ENCODE measurements at places on chromosomes 1 and 21. TPM values are rescaled to one million over a fixed set of nuclear protein-coding genes. Genes with fewer than 3 reads are reported as not detected.

DNA sequence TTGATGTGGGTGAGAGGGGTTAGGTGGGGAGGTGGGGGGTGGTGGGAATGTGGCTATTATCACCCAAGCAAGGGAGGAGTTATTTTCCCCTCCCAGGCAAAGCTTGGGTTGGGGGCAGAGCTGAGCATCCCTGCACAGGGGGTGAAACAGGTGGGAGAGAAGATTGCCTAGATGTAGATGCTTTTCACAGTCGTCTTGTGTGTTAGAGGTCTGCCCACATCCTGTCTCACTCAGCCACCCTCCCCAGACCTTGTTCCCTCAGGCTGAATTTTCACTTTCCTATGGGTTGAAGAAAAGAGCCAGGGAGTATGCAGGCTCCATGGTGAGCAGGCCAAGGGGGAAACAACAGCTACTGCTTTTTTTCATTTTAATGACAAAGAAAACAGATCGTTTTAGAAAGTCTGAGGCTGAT lies 223.5 kb downstream of the KIF26B start:
- no peaks in the 10 kb centered on the region for H3K36me3 ChIP-seq
- H3K27ac ChIP-seq: no peak overlapping the region
- no peaks in the 10 kb centered on the region for H3K27me3 ChIP-seq
- H3K4me1 ChIP-seq: no peaks in the 10 kb centered on the region
- no peak for DNase-seq
- H3K4me3 ChIP-seq: no peak overlapping the region

DNA sequence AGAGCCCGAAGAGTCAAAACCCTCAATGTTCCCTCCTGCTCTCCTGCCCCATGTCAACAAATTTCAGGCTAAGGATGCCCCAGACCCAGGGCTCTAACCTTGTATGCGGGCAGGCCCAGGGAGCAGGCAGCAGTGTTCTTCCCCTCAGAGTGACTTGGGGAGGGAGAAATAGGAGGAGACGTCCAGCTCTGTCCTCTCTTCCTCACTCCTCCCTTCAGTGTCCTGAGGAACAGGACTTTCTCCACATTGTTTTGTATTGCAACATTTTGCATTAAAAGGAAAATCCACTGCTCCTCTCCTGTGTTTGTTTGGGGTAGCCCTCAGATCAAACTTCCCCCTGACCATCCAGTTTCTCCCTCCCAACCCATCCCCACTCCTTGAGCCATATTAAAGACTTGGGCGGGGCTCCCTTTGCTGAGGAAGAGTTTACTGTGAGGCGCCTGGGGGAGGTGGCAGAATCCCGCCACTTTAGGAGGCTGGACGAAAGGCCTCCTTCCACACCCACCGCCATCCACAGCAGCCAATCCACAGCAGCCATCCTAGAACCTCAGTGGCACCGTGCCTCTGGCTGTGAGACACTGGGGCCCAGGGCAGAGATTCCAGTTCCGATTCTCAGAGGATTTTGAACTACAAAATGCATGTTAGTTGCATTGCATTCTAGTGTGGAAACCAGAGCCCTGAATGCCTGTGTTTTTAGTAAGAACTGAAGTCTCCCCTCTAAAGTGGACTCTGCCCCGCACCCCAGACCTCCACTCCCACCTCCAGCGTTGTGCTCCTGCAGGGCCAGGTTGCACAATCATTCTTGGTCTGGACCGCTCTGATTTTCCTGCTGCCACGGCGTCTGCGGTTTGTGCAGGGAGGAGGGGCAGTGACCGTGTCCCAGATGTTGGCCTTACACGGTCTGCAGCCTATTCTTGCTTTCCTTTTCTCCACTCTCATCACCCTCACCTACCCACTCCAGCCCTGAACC lies 3.0 kb downstream of the OLFML3 start:
- peaks cover 69% of the 10 kb centered on the region for H3K4me1 ChIP-seq
- peak overlapping the region; percentile 90 for H3K27ac ChIP-seq
- H3K36me3 ChIP-seq: no peaks in the 10 kb centered on the region
- peak; percentile 93 for DNase-seq

GRCh38 chr21:34886240-34887104 lies 162.6 kb downstream of the RUNX1 start:
- no peaks in the 10 kb centered on the region for H3K36me3 ChIP-seq
- H3K4me1 ChIP-seq: peaks cover 48% of the 10 kb centered on the region
- H3K27ac ChIP-seq: peak overlapping the region; percentile 62
- peak overlapping the region; percentile 79 for H3K4me3 ChIP-seq

GRCh38 chr1:229619002-229619401 lies 6.9 kb downstream of the TAF5L start:
- no peak overlapping the region for H3K27ac ChIP-seq
- no peaks in the 10 kb centered on the region for H3K27me3 ChIP-seq
- H3K36me3 ChIP-seq: peaks cover 3% of the 10 kb centered on the region

DNA sequence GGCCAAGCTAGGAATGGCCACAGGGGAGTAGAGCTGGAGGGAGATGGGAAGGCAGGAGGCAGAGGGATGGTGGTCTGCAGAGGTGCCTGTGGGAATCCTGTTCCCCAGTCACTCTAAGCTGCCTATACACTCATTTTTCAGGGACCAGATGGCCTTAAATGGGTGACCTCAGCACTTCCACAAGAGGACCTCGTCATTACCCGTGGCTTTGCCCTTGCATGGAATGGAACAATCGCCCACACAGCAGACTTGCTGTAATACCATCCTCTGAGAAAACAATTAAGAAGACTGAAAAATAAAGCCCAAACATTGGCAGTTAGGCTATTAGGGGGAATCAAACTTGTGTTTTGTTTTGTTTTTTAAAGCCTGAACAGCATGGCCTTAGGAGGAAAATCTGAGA lies 12.9 kb upstream of the TNN start:
- no peaks in the 10 kb centered on the region for H3K4me1 ChIP-seq
- no peaks in the 10 kb centered on the region for H3K36me3 ChIP-seq
- H3K27me3 ChIP-seq: no peaks in the 10 kb centered on the region
- DNase-seq: no peak
- no peak overlapping the region for H3K4me3 ChIP-seq
- no peak overlapping the region for H3K27ac ChIP-seq

Gene AMY1B
- not detected for total RNA-seq

- DNase-seq: no peak
- no peaks in the 10 kb centered on the region for H3K36me3 ChIP-seq
- H3K27me3 ChIP-seq: no peaks in the 10 kb centered on the region
- peaks cover 15% of the 10 kb centered on the region for H3K4me1 ChIP-seq
- no peak overlapping the region for H3K4me3 ChIP-seq
These were observed 53.4 kb downstream of the GALNT2 start for GRCh38 chr1:230120289-230120920.

DNA sequence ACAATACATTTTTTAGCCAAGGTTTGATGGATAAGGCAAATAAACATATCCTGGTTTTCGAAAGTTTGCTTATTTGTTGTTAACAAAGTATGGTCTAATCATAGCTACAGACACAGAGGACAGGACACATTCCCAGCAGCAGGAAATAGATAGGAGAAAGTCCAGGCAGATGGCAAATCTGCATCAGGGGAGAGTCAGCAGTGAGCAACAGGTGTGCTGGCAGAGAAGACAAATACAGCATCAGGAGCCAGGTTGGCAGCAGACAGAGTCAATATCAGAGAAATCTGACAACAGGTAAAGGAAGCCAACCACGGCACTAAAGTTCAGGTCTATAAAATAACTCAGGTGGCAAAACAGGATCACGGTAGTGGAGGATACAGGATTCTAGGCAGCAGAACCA lies 210.7 kb upstream of the PTBP2 start:
- no peaks in the 10 kb centered on the region for H3K36me3 ChIP-seq
- peaks cover 42% of the 10 kb centered on the region for H3K4me1 ChIP-seq

- DNase-seq: peak; percentile 68
- H3K36me3 ChIP-seq: no peaks in the 10 kb centered on the region
- H3K4me1 ChIP-seq: no peaks in the 10 kb centered on the region
- H3K27me3 ChIP-seq: no peaks in the 10 kb centered on the region
These were observed 682 bp downstream of the SUCO start for GRCh38 chr1:172533513-172534151.

DNA sequence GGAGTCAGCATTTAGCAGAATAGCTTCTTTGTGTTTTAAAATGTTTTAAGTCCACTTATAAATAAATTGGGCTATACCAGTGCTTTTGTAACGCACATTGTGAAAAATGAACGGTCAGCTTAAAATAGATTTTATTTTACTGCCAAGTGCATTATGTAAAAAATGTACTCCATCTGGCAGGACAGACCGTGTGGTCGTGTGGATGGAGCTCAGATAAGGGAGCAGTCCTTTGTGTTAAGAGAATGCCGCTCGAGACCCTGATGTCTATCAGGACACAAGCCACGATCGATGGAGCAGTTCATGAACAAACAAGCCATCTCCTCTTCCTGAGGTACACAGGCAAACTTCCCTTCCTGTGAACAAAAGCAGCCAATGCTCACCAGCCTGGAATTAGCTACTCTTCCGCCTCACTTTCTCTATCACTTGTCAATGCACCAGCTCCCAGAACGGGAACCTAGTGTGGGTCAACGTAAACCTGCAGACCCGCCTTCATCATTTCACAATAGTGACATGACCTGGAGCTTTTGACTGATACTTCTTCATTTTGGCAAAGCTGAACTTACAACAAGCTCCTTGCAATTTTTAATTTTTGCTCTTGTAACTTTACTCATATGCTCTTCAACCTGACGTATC lies 243.5 kb downstream of the TGFB2 start:
- no peaks in the 10 kb centered on the region for H3K36me3 ChIP-seq
- no peak overlapping the region for H3K4me3 ChIP-seq
- H3K27ac ChIP-seq: no peak overlapping the region
- no peak for DNase-seq
- H3K4me1 ChIP-seq: peaks cover 11% of the 10 kb centered on the region

- peaks cover 37% of the 10 kb centered on the region for H3K4me1 ChIP-seq
- no peak for DNase-seq
These were observed 37.7 kb downstream of the TMEM51 start for GRCh38 chr1:15191267-15191666.

GRCh38 chr21:44749116-44749758 lies 37.9 kb upstream of the TSPEAR start:
- H3K27me3 ChIP-seq: no peaks in the 10 kb centered on the region
- H3K4me1 ChIP-seq: no peaks in the 10 kb centered on the region
- DNase-seq: no peak
- no peak overlapping the region for H3K4me3 ChIP-seq
- H3K27ac ChIP-seq: no peak overlapping the region
- H3K36me3 ChIP-seq: no peaks in the 10 kb centered on the region

Gene COQ8A
- 129 TPM for total RNA-seq

DNA sequence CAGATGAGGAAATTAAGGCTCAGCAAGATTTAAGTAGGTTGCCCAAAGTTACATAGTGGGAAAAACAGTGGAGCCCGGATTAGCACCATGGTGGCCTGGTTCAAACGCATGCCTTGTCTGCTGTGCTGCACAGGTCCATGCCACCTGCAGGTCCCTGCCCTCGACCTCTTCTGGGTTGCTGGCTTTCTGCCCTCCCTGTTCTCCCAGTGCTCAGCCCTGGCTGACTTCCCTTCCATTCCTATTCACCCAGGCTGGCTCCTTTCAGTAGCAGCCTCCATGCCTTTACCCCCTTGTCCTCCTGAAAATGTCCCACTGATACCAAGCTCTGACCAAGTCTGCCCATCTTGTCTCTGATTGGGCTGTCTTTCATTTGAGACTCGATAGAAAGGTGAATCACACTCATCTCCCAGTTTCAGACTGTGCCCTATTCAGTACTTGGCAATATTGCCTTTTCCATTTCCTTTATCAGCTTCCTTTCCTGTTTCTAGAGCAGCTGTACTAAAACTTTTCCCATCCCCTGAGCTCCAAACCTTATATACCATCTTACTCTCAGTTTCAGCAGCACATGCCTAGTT lies 75.8 kb downstream of the ST3GAL3 start:
- DNase-seq: no peak
- peaks cover 13% of the 10 kb centered on the region for H3K4me1 ChIP-seq
- H3K4me3 ChIP-seq: no peak overlapping the region
- H3K36me3 ChIP-seq: no peaks in the 10 kb centered on the region
- no peaks in the 10 kb centered on the region for H3K27me3 ChIP-seq
- H3K27ac ChIP-seq: no peak overlapping the region

Gene HLX
- 36.7 TPM for total RNA-seq

DNA sequence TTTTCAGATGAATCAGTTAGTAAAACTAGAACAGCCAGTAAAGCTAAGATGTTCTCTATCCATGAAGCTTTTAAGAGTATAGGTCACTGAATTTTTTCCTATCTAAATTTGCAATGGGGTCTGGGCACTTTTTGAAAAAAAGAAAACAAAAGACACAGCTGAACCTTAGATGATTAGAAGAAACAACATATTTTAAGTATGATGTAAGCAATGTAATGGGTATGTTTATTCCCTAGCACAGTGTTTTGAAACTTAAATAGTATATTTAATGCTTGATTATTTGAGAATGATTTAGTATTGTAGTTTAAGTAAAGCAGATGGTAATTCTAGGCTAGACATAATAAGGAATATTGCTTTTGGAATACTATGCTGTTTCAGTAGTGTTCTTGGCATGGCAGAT lies 36.2 kb downstream of the KCTD3 start:
- H3K27ac ChIP-seq: peak overlapping the region; percentile 47
- no peaks in the 10 kb centered on the region for H3K36me3 ChIP-seq
- no peak overlapping the region for H3K4me3 ChIP-seq
- DNase-seq: no peak
- H3K4me1 ChIP-seq: peaks cover 39% of the 10 kb centered on the region

Gene LYPD8
- total RNA-seq: not detected

Gene MAP3K21
- total RNA-seq: 0.55 TPM

DNA sequence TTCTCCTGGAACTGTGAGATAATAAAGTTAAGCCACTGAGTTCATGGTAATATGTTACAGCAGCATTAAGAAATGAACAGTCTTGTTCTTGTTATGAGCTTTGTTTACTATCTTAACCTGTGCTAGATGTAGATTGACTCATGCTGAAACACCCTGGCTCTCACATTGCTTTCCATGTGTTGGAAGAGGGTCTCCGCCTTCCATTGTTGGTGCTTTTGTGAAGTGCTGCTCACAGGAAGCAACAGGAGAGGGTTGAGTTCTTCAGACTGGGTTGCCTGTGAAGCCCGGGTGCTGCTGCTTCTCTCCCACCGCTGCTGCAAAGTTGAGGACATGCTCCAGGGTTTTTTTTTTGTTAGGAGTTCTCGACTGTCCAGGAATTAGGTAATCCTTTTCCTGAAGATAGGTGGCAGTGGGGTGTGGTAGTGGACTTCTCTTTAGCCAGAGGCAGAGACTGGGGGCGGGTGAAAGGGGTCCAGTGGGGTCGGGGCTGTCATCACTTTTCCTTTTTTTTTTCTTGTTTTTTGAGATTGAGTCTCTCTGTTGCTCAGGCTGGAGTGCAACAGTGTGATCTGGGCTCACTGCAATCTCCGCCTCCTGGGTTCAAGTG lies 28.7 kb upstream of the HMGN1 start:
- no peaks in the 10 kb centered on the region for H3K27me3 ChIP-seq
- no peaks in the 10 kb centered on the region for H3K36me3 ChIP-seq
- H3K27ac ChIP-seq: no peak overlapping the region
- DNase-seq: no peak
- no peak overlapping the region for H3K4me3 ChIP-seq
- H3K4me1 ChIP-seq: peaks cover 11% of the 10 kb centered on the region

GRCh38 chr21:44499211-44499560 lies 40.8 kb downstream of the KRTAP10-1 start:
- H3K4me1 ChIP-seq: peaks cover 6% of the 10 kb centered on the region
- DNase-seq: no peak
- H3K27me3 ChIP-seq: peaks cover 42% of the 10 kb centered on the region
- H3K36me3 ChIP-seq: no peaks in the 10 kb centered on the region

All from sigmoid colon (tissue), 7 donors.